ENCODE measurements at places on chromosomes 1 and 21.

DNA sequence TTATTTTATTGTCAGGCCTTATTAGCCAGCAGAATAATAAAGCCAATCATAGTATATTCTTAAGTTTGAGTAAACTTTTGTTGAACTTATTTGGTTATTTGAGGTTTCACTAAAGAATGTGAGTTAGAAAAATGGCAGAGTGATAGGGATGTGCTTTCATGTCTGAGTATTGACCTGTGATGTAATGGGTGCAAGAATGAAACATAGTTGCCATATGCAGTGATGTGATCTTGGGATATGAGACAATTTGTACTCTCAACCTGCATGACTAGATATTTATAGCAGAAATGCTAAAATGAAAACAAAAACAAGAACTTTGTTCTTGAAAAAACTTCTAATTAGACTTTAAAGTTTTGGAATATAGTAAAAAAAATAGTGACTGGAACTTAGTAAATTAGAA lies 97.9 kb downstream of the DISP1 start:
- DNase-seq = no peak

- no peak for DNase-seq
These were observed 3.6 kb upstream of the IL12RB2 start for GRCh38 chr1:67304023-67304422.

GRCh38 chr1:4010284-4010683 lies 110.2 kb upstream of the C1orf174 start:
- DNase-seq = no peak

DNA sequence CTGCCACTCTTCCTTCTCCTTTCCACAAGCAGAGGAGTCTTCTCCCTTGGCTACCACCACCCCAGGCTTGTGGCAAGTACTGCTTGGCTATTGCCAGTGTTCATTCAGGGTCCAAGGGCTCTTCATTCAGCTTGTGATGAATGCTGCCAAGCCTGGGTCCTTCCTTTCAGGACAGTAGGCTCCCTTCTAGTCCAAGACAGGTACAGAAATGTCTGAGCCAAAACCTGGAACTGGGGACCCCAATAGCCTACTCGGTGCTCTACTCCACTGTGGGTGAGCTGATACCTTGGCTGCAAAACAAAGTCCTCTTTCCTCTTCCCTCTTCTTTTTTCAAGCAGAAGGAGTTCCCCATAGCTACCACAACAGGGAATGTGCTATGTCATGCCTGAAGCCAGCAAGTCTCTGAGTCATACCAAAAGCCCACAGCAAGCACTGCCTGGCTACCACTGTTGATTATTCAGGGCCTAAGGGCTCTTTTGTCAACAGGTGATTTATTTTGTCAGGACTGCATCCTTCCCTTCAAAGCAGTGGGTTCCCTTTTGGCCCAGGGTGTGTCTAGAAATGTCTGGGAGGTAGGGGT lies 268.9 kb downstream of the HHAT start:
- DNase-seq = no peak

GRCh38 chr1:117633936-117634335 lies 28.1 kb downstream of the TENT5C start:
- no peak for DNase-seq

DNA sequence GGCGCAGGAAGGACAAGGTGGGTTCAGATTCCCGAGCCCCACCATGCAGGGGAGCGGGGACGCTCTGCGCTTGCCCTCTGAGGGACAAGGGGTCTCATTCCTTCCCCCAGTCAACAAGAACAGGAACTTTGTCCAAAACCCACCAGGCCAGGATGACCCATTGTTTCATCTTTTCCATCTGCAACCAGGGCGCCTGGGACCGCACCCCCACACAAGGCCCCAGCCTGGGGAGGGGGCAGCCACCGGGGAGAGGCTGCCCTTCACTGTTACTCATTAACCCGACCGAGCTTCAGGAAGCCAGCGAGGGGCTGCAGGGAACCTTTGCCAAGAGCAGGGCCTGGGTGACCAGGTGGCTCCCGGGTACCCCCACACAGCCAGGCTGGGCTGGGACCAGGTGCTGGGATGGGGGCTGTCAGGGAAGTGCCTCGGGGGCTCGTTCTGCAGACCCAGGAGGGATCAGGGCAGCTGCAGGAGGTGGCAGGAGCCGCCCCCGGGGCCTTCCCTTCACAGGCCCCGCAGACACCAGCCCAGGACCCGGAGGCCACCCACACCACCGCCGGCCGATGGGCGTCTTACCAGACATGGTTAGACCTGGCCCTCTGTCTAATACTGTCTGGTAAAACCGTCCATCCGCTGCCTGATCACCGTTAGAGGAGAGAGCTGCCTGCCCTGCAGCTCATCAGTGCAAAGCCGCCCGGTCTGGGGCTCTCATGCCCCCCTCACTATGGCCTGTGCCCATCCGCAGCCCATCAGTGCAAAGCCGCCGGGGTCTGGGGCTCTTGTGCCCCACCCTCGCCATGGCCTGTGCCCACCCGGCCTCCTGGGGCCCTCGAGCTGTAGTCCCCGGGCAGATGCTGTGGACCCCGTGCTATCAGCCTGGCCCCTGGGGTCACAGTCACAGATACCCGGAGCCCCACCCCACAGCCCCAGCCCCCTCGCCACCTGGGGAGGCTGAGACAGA lies 4.9 kb upstream of the TTLL10 start:
- DNase-seq = no peak
